ENCODE measurements at places on chromosomes 7 and 10.

DNA sequence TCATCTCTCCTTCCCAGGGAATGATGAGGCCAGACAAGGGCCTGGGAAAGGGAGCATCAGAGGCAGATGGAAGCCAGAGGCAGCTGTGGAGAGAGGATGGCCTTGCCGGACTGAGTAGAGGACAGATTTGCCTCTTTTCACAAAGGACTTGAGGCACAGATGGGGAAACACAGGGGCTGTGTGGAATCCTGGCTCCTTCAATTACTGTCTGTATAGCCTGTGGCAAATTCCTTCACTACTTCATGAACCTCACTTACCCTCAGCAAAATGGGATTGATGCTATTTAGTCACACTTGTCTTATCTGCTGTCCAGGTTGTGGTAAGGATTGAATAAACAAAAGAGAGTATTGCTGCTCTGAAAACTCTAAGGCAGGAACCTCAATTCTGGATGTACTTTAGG is 40.3 kb downstream of the SLC25A28 start:
- DNase-seq = no peak

DNA sequence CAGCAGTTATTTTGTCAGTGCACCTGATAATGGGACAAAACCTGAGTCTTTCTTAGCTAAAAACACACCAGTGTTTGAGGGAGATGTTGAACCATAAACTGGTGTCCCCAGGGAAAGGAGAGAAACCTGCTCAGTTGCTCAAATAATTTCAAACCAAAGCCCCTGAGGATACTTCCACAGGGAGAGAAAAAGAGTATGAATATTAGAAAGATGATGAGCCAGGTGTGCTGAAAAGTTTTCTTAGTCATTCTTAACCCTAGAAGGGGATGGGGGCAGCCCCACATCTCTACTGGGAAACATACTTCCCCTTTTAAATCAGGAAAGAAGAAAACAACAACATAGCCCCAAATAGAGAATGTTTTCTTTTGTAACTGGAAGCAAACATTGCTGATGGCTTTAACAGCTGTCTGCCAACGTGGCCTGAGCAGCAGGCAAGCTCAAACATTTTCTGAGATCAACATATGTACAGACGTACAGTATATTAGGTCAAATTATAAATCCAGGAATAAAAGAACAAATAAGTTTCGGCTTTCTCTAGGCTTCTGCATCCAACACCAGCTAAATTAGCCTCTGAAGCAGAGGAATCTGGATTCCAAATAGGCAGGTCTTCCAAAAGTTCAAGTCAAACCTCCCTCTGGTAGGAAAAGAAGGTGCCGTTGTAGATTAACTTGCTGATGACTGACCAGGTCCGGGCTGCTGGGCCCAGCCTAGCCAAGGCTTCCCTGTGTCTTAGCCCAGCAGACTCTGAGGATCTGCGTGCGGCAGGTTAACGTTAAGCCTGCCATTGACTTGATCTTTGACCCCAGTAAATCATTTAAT is 30.5 kb upstream of the FBXW4 start:
- no peak for DNase-seq

GRCh38 chr10:60490013-60490412 is 100.3 kb upstream of the ANK3 start:
- DNase-seq = no peak

DNA sequence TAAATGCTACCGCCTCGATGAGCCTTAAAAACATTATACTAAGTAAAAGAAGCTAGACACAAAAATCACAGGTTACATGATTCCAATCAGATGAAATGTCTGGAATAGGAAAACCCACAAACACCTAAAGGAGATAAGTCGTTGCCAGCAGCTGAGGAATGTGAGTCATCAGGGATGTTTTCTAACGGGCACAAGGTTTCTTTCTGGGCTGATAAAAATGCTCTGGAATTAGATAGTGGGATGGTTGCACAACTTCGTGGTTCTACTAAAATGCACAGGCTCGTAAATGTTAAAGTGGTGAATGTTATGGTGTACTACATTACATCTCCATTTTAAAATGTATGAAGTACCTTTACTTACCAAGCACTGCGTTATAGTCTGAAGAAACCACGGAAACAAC is 9.7 kb downstream of the ABLIM1 start:
- no peak for DNase-seq

GRCh38 chr7:20197837-20198236 is 19.3 kb downstream of the MACC1 start:
- DNase-seq = no peak

DNA sequence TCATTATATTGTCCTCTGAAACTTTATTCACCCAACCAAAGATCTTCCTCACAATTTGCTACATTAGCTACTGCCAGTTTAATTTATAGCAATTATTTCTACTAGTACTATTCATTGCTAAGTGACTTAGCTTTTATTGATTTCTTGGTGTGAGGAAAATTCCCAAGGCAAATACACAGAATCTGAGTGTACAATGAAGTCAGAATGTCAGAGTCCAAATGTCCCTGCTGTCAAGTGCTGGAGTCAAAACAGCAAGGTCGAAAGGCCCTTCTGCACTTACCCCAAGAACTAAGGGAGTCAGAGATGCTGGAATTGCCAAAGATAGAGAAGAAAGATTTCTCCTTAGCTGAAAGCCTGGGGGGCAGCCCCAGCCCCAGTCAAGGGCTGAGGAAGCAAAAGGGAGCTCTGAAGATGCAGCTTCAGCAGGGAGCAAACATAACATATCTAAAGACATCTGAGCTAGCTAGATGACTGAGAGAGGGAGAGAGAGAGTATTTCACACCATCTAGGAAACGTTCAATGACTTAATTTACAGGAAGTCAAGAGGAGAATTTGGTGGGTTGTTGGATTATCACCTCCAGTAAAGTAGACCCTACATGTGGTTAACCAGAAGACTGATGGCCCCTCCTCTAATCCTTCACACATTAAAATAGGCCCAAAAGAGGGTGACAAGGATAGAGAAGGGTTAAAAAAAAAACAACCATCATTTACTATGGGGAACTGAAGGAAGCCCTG is 36.6 kb upstream of the SAMD8 start:
- DNase-seq = no peak

DNA sequence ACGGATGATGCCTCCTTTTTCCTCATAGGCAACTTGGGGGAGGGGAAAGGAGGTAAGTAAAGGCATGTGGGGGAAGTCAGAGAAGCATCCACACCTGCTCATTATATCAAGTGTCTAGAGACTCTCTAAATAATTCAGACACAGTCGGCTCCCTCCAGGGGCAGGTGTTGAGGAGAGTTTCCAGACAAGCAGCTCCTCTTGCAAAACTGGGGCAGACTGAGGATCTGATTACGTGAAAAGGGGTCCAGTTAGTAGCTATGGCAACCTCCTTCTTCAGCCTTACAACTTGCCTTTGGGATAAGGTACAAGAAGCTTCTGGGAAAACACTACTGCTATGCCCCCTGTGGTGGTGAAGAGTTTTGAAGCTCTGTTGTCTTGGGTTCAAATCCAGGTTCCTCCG is 39.0 kb upstream of the SORBS1 start:
- no peak for DNase-seq

- no peak for DNase-seq
These were observed 930 bp downstream of the GIMAP6 start for GRCh38 chr7:150631084-150631826.

DNA sequence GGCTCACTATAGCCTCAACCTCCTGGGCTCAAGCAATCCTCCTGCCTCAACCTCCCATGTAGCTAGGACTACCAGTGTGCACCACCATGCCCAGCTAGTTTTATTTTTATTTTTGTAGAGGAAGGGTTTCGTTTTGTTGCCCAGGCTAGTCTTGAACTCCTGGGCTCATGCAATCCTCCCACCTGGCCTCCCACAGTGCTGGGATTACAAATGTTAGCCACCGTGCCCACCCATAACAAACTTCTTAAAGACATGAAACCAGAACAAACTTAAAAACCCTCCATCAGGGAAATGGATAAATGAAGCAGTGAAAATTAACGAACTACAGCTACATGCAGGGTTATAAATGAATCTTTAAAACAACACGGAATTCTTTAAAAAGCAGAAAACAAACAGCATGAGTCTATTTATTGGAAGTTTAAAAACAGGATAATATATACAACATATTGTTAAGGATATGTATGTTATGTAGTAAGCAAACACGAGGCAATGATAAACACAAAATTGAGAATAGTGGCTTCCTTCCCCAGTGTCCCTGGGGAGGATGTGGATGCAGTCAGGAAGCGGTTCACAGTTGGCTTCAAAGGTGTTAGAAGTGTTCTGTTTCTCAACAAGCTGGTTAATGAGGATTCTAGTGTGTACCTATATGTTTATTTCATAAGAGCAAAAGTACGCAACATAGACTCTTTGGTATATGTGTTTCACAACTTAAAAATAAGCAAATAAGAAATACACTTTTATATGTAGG is 128.2 kb upstream of the IMMP2L start:
- DNase-seq = no peak

DNA sequence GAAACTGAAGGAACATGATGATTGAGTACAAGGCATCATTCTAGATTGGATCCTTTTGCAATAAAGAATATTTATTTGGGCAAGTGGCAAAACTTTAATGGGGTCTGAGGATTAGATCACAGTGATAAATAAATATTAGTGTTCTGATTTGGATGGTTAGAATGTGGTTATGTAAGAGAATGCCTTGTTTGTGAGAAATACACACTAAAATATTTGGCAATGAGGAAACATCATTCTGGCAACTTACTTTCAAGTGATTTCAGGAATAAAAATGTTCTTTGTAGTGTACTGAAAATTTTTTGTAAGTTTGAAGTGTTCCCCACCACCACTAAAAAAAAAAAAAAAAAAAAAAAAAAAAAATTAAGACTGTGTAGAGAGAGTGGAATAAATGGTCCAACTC is 185.1 kb upstream of the NEBL start:
- DNase-seq = no peak

GRCh38 chr10:55063811-55064210 is 262.8 kb upstream of the PCDH15 start:
- no peak for DNase-seq

DNA sequence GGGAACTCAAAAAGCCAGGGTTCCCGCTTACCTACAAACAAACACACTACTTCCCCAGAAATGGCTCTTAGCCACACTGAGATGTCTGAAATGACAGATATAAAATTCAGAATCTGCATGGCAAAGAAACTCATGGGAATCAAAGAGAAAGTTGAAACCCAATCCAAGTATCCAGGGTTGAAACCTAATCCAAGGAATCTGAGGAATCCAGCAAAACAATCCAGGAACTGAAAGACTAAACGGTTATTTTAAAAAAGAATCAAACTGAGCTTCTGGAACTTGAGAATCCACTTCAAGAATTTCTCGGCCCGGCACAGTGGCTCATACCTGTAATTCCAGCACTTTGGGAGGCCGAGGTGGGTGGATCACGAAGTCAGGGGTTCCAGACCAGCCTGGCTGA is 568.8 kb downstream of the POM121L12 start:
- no peak for DNase-seq

DNA sequence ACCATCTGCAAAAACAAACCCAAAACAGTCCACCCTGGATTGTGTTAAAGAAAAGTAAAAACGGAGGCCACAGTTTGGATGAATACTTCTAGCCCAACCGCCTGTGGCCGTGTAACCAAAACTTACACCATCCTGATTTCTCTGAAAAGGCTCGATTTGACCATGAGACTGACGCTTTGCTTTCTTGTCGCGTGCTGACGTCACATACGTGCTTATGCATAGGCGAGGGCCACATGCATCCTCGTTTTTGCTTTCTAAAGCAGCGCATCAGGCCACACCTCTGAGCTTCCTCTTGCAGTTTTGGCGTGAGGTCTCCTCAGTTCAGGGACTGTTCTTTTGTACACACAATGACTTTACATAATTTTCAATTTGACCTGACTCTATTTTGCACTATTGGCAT is 526.6 kb downstream of the GLRX3 start:
- no peak for DNase-seq

DNA sequence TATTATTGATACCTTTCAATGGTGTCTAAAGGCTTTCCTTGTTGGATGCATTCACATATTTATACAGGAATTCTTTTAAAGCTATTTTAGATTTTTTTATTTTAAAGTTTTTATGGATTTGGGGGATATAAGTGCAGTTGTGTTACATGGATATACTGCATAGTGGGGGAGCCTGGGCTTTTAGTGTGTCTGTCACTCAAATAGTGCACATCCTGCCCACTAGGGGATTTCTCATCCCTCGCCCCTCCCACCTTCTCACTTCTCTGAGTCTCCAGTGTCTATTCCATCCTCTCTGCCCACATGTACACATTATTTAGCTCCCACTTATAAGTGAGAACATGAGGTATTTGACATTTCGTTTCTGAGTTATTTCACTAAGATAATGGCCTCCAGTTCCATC is 154.0 kb upstream of the MKI67 start:
- DNase-seq = no peak

DNA sequence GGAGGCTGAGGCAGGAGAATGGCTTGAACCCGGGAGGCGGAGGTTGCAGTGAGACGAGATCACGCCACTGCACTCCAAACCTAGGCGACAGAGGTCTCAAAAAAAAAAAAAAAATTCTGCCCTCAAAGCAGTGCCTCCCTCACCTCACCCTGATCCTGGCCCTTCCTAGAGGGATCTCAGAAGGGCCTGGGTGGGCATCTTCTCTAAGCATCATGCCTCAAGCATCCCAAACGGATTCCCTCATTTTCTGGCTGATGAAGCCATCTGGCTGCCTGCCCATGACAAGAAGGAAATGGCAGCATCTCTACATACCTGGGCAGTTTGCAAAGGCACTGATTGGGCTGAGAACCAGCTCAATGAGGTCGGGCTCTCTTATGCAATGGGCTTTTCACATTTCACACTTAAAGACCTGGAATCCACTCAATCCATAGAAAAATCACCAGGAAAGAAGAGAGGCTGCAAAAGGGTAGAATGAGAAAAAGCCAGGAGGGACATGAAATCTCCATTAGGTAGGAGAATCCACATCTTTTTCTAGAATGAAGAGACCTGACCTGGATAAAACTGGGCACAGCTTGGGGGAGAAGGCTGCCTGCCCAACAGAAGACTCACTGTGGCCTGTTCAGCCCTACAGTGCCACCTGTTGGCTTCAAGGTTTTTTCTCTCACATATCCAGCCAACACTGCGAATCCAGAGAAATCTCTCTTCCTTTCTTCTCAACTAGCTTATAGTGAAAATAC is 48.1 kb downstream of the PDLIM1 start:
- DNase-seq = no peak

GRCh38 chr10:81872206-81872862 is 2.7 kb upstream of the NRG3 start:
- DNase-seq = no peak

DNA sequence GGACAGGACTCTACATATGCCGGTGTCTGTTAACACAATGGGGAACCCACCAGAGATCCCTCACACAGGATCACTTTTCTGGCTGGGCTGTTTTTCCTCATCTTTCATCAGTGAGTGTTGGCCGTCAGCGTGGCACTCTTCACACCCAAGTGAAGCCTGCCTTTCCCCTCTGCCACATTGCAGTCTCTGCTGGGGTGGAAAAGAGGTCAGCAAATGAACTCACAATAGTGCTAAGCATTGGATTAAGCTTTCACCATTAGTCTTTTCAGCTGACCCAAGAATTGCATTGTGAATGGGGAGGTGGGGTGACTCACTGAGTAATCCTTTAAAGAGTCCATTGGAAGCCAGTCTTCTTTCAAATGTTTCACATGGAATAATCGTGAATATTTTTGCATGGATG is 143.0 kb downstream of the KIAA1217 start:
- no peak for DNase-seq
